ENCODE measurements at places on chromosomes 6 and 20. TPM values are rescaled to one million over a fixed set of nuclear protein-coding genes. Genes with fewer than 3 reads are reported as not detected.
A peak's percentile ranks its signal among the peaks of the same experiment; 100 is the strongest.

C6orf58 gene
- total RNA-seq = 0.39 TPM

DNA sequence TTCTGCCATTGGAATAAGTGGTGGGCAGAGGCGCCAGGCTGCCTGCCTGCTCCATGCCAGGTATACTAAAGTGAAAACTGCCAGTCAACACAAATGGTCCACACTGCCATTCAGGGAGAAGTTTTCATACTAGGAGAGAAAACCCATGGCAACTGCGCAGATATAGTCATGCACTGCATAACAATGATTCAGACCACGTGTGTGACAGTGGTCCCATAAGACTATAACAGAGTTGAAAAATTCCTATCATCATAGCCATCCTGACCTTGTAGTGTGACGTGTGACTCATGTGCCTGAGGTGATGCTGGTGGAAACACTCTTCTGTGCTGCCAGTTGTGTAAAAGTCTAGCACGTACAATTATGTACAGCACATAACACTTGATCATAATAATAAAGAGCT is 25.1 kb downstream of the ZC3H12D start:
- DNase-seq = peak; percentile 36

BNIP5 gene
- not detected for total RNA-seq

FAM83B gene
- not detected for total RNA-seq

GRCh38 chr6:69958978-69959377 is 92.6 kb downstream of the COL19A1 start:
- no peak for DNase-seq

GPX5 gene
- not detected for total RNA-seq

- no peak for DNase-seq
Measured at GRCh38 chr6:158714706-158715105, 64.9 kb downstream of the SYTL3 start.

DNA sequence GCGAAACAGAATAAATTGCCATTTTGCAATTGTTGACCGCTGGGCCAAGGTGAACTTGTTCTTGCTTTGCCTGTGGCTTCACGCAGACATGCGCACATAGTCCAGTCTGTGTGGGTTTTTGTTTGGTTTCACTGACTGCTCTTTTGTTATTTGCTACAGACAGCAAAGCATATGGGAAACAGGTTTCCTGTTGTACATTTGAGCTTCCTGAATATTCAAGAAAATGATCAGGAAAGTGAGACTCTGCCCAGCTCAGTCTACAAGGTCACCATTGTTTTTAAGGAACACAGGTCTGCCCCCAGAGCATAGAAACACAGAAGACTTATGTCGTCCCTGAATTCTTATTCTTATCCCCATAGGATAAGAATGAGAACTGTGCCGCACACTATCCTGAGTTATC is 55.6 kb downstream of the SASH1 start:
- DNase-seq = no peak

GRCh38 chr6:15906420-15907016 is 222.4 kb upstream of the MYLIP start:
- DNase-seq = no peak

GRCh38 chr6:161414180-161414579 is 140.3 kb upstream of the AGPAT4 start:
- DNase-seq = no peak

GRCh38 chr20:63829945-63830835 is 874 bp downstream of the ZBTB46 start:
- DNase-seq = no peak

PAK5 gene
- total RNA-seq = 0.46 TPM

NKAPL gene
- total RNA-seq = not detected

WFDC2 gene
- not detected for total RNA-seq

DNA sequence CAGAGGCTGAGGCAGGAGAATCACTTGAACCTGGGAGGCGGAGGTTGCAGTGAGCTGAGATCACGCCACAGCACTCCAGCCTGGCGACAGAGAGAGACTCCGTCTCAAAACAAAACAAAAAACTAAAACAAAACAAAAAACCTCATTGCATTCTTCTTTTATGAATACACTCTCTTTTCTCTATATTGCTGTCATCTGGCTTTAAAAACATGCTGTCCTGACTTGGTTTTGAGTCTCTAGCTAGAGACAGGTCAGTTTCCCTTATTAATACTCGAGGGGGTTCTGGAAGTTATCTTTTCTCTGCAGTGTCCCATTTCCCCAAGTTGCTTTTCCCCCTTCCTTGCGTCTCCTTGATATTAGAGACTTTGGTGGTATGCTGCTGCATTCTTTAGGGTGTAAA is 50.9 kb downstream of the RIOK1 start:
- no peak for DNase-seq

DNA sequence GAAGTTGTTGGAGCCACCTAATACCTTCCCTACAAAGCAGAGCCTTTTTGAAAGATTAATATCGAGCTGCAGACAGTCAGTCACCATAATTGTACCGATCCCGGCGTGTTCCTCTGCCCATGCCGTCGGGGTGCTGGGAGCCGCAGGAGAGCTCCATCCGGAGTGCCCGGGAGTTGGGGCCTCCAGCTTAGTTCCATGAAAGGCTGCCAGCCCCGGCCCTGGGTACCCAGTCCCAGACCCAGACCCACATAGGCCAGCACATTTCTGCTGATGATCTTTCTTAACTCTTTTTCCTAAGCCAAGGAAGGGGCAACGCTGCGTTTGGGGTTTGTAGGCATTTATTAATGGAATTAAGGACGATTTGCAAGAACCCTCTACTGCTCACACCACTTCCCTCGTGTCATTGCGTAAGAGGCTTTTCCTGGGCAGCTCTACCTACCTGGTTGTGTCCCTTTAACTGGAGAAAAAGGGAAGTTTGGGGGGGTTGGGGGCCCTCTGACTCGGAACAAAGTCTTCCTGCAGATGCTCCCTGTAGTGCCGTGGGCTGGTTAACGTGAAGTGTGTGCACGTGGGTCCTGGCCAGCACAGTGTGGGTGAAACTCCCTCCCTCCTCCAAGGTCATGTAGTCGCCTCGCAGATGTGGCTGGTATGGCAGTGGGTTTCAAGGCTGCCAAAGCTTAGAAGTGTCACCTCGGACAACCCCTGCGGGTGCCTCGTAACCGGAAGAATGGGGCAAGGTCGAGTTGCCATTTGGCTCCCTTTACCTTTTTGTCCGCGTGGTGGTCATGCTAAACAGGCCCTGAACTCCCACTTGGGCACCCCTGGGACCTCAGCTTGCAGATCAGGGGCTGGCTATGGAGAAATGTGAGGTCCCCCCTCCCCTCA is 54.3 kb upstream of the APCDD1L start:
- no peak for DNase-seq

DNA sequence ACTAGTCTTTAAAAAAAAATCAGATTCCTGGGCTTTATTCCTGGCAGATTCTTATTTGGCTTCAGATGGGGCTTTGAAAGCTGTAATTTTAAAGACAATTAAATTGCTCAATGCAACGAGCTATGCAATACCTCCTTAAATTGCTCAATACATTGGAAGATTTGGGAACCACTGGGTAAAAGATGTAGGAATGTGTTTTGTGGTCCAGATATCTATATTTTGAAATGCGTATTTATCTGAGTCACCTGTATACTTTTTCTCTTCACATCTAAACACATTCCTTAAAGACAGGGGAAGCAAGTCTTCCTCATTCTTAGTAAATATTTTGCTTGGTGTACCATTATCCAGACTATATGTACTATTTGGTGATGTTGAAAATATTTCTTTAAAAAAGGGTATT is 29.6 kb upstream of the MAP7 start:
- no peak for DNase-seq

RAMACL gene
- total RNA-seq = 0.34 TPM

DNA sequence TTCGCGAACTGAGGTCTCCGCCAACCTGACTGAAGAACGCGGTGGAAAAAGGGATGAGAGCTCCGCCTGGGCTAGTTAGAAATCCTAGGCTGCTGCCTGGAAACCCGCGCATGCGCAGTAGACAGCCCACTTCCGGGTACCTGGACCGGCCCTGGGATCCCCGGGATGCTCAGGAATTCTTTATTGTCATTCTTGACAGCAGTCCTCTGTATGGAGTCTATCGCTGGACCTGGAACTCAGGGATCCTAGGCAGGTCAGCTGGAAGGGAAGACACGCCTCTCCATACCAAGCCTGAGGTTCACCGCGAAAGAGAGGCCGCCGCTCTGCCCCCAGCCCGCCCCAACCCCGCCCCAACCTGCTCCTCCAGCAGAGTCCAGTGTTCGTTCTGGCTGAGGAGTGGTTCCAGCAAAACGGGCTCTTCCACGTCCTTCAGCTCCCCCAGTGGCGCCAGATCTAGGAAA is 1379.2 kb upstream of the DEFB115 start:
- peak; percentile 87 for DNase-seq

GRCh38 chr6:139520321-139520768 is 145.9 kb upstream of the CITED2 start:
- DNase-seq = no peak

- DNase-seq = no peak
Measured at GRCh38 chr6:93243231-93243778, 176.1 kb downstream of the EPHA7 start.

HRH3 gene
- not detected for total RNA-seq
